ENCODE measurements at places on chromosomes 2 and 18. TPM values are rescaled to one million over a fixed set of nuclear protein-coding genes. Genes with fewer than 3 reads are reported as not detected.

RAB17 gene
- total RNA-seq = 0.16 TPM

DNA sequence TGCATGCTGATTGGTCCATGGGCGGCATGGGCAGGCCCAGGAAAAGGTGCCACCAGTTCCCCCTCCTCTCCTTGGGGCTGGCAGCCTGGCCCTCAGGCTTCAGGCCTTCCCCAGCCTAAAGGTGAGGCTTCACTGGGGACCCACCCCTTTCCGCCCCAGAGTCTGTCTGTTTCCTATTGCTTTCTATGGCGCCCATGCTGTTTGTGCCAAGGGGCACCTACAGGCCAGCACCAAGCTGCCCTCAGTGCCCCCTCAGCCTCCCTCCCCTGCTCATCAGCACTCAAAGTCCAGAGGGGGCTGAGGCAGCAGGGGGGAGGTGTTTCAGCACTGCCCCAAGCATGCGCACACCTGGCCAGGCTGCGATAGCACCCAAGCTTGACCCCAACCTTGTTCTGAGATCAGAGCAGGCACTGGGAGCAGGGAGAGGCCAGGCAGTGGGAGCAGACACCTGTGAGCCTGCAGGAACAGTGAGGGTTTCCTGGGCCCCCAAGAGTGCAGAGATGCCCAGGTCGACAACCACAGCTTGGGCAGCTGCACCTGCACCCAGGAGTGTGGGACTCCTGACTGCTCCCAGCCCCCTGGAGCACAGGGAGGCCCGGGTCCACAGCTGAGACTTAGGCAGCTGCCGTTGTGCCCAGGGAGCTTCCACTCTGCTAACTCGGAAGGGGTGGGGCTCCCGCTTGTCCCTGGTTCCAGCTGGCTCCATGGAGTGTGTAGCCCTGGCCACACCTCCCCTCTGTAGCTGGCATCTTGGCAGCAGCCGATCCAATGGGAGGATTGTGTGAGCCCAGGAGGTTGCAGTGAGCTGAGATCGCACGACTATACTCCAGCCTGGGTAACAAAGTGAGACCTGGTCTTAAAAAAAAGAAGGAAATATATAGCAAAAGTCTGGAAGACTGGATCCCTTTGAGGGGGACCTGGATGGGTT lies 69.1 kb downstream of the NCAPH start:
- peak; percentile 68 for DNase-seq

GRCh38 chr2:131121464-131121863 lies 16.3 kb downstream of the PLEKHB2 start:
- no peak for DNase-seq

GRCh38 chr2:71603311-71603811 lies 150.0 kb downstream of the DYSF start:
- DNase-seq = no peak

- no peak for DNase-seq
Observed at GRCh38 chr2:37323176-37323780, 1.4 kb downstream of the PRKD3 start.

GRCh38 chr2:195561116-195561921 lies 95.7 kb upstream of the SLC39A10 start:
- DNase-seq = no peak

GRCh38 chr2:151995161-151995557 lies 103.7 kb downstream of the CACNB4 start:
- no peak for DNase-seq

FSHR gene
- total RNA-seq = not detected

GRCh38 chr18:24010673-24011072 lies 3.9 kb upstream of the TTC39C start:
- DNase-seq = no peak

DNA sequence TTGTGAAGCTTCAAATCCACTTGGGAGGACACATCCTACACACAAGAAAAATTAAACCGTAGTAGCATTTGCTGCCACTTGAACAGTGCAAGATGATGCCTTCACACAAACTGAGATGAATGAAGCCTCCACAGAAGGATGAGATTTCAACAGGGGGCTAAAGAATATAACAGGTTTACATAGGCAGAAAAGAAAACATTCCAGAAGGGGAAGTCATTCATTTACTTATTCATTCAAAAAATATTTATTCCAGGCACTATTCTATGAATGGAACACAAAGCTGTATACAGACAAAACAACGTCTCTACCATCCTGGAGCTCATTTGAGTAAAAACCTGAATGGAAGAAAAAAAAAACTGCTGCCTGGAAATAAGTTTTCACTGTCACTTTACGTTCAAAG lies 170.5 kb downstream of the CDH20 start:
- DNase-seq = no peak

- no peak for DNase-seq
Observed at GRCh38 chr2:128805237-128805636, 486.6 kb upstream of the HS6ST1 start.

SAG gene
- not detected for total RNA-seq

PELI1 gene
- total RNA-seq = 88.9 TPM

DNA sequence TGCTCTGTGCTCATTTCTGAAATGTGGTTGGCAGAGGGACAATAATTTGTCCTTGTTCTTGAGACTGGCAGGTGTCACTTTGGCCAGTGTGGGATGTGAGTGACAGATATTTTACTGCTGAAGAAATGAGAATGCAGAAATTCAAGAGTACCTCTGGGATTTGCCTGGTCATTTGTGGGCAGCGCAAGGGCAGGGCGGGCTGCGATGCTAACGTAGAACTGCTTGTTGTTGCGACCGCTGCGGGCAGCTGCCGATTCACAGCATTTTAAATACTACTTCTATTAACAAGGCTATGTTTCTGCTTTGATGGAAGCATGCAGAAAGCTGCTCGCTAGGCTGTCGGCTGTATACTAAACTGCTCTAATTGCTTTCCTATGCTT lies 268.6 kb downstream of the FIGN start:
- DNase-seq = no peak

FBXO48 gene
- total RNA-seq = 0.94 TPM

DNA sequence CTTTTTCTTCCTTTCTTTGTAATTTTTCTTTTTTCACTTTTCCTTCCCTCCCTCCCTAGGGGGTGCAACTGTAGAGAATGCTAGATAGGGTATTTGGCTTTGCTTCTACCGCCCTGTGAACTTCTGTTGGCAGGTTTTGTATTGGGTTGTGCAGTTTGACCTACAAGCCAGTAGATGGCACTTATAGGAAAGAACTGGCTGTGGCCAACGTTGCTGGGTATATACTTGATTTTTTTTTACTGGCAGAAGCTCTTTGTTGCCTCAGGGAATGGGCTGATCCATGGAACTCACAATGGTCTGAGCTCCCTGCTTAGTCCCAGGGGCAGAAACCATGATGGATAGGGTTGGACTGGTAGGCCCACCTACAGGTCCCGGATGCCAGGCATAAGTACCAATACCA lies 1019.5 kb upstream of the LRRTM1 start:
- DNase-seq = no peak

- DNase-seq = no peak
Observed at GRCh38 chr2:40315683-40316082, 136.2 kb downstream of the SLC8A1 start.

DNA sequence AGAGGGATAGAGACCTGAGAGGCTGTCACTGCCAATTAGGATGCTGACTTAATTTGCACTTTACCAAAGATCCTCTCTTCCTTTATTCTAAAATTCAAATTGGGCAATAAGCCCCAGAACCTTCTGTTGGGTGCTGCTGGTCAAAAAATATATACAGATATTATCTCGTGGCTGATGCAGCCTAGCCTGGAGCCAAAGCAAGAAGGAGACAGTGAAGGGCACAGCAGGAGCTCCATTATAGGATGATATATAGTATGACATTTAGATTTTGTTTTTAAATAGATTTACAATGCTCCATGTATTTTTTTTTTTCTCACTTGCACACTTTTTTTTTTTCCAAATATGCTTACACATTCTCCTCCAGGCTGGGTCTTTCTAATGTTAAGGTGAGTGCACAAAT lies 579.3 kb downstream of the PIK3C3 start:
- no peak for DNase-seq

DNA sequence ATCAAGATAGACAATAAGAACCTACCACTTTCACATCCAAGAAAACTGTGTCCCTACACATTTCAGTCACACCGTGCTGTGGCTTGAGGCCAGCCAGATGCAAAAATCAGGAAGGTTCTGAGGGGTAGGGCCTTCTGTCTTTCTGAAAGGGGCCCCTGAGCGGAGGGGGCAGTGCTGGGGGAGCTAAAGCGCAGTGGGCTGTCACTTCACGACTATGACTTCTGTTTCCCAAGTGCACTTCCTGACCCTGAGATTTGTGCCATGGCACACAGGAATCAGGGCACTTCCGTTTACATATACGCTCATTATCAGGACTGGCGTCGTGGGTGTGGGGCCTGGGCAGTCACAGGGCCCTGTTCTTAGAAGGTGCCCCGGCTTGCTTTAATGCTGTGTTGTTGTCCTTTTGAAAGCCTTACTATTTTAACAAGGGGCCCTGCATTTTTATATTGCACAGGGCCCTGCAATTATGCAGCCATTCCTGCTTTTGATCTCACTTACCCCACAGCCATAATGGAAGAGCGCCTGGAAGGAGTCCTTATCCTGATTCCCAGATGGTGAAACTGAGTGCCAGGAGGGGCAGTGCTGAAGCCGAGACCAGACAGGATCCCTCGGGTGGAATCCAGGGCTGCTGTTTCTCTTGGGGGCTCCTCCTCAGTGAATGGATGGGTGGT lies 620 bp downstream of the NGEF start:
- no peak for DNase-seq

Measured in occipital lobe (tissue), 3 donors.